DMS79 treated with DMSO at 0.1 percent for 48 hours (cell line): ENCODE measurements at places on chromosomes 11 and 22.

GRCh38 chr11:44624761-44625221, 59.3 kb downstream of the CD82 start:
- DNase-seq, result no peak

DNA sequence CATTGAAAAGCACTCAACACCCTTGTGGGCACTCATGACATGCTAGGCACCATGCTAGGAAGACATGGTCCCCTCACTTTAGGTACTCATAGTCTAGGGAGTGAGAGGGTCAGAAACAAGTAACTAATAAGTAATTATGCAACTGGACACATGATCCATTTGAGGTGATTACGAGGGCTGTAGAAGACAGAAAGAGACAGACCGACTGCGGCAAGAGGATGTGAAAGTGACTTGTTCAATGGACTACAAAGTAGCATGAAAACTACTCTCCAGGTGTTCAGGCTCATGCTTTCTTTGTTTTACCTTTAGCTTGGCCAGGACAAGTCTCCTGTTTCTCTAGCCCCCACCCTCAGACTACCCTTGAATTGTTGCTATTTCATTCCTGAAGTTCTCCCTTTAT, 310.8 kb upstream of the SORL1-AS1 start:
- DNase-seq, result peak; percentile 80

DNA sequence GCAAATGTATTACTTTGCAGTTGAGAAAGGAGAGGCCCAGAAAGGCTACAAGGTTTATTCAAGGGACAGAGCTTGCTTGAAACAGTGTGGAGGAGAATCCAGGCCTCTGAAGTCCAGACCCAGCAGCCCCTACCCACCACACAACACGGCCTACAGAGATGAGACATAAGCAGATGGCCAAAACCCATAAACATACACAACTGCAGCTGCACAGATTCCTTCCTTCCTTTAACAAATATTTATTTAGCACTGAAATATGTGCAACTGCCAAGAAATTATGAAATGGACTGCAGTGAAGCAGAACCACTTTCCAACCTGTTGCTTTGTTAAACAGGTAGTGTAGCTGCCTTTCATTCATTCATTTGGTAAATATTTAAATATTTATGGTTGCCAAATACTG, 122.3 kb downstream of the SPATA19 start:
- peak; percentile 94 for DNase-seq

DNA sequence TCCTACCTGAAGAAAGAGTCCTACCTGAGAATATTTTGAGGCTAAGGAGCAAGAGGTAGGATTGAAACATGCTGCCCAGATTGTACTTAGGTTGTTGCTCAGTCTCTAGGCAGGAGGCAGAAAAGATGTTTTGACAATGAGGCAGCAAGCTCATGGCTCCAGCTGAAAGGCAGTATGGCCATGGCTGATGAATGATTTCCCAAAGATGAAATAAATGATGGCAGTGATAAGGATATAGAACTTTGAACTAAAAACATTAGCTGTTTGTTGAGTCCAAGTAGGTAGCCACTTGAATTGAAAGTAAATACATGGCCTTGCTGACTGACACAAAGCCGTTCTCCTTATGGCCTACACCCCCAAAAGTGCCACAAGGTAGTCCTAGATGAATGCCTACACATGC, 6.8 kb upstream of the NEU3 start:
- no peak for DNase-seq

- no peak for DNase-seq
Observed at GRCh38 chr11:69227271-69227670, 66.7 kb upstream of the MYEOV start.

DNA sequence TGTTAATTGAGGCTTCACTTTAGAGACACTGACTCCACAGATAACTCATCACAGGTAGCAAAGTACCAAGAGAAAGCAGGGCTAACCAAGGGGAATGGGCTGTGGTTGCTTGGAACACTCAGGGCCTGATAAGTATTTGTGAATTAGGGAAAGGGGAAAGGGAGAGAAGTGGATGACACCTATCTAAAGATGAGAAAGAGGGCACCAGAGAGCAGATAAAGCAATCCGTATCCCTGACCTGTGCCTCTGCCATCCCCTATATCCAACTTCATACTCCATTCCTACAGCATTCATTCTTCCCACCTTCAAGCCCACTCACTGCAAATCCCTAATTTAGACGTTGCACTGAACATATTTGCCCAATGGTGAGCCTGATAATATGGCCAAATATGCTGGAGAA, 43.0 kb upstream of the API5 start:
- no peak for DNase-seq

DNA sequence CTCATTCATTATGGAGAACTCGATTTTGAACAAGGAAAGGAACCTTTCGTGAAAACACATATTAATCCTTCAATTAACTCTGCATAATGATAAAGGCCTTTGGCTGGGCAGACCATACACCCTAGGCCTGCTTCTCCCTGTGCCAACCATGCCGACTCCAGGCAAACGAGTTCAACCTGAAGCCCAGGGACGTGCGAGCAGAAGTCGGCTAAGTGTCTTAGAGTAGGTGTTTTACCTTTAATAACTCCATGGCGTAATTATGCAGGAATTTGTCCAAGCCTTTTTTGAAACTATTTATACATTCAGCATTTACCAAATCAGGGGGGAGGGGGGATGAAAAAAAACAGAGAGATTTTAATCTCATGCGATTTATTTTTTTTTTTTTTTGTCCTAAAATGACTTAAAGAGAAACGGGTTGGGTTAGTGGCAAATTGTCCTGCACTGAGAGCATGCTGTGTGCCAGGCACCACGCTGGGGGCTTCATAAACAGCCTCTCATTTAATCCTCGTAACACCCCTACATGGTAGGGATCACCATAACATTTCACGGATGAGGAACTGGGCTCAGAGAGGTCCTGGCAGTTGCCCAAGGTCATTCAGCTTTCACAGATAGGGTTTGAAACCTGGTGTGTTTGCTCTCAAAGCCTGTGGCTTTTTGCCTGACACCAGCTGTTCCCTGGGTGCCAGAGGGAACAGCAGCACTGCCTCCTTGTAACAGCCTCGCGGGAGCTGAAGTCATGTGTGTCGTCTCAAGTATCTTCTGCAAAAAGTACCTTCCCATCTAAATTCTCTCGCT, 423.9 kb downstream of the MN1 start:
- DNase-seq, result peak; percentile 53

GRCh38 chr22:37212174-37212906, at the start of gene SSTR3:
Gene SSTR3, minus strand, starts transcription at chr22:37212477. Its CDS starts 4,674 bp downstream, at chr22:37207803.
- DNase-seq, result peak; percentile 64

DNA sequence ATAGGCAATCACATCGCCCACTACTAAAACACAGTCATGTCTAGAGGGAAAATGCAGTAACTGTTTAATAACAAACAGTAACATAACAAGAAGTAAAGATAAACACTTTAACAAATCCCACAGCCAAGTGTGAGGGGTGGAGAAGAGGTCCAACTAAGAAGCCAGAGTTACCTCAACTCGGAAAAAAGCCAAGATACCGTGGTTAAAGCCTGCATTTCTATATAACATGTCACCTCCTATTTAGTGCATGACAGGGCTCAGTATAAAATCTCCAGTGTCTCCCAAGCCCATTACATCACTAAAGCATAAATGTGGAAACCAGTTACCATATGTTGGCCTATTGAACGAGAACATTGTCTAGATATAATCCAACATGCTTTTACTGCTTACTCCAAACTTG, 281.7 kb downstream of the LRRC4C start:
- DNase-seq, result no peak
